ENCODE measurements at places on chromosomes 1 and 21. TPM values are rescaled to one million over a fixed set of nuclear protein-coding genes. Genes with fewer than 3 reads are reported as not detected.

The CYP4A22 gene
- total RNA-seq = not detected

The TNFRSF18 gene
- 0.17 TPM for total RNA-seq

The SPRR2B gene
- total RNA-seq = not detected

The C1orf141 gene
- total RNA-seq = not detected

The ACTA1 gene
- 0.21 TPM for total RNA-seq

The DHRS3 gene
- total RNA-seq = 49.5 TPM

The VAV3 gene
- total RNA-seq = 0.66 TPM

The SOX13 gene
- 20.9 TPM for total RNA-seq

Measured in A549 treated with Hydrocortisone at 1 μM for 4 hours (cell line).